A549 treated with Hydrocortisone at 1 μM for 4 hours (cell line): ENCODE measurements at places on chromosomes 2 and 18. TPM values are rescaled to one million over a fixed set of nuclear protein-coding genes. Genes with fewer than 3 reads are reported as not detected.

Gene IGFBP5
- 0.14 to 0.17 TPM (median 0.17 TPM) in 5 replicates for total RNA-seq

Gene DRC1
- 0.21 to 0.45 TPM (median 0.30 TPM) in 5 replicates for total RNA-seq

Gene SCN2A
- total RNA-seq = 0.02 to 0.03 TPM in 2 of 5 replicates, not detected in the others

Gene TMEFF2
- 0.17 to 0.40 TPM (median 0.32 TPM) in 5 replicates for total RNA-seq

Gene PDE1A
- total RNA-seq = 0.13 to 0.81 TPM (median 0.20 TPM) in 5 replicates

Gene ITGB6
- 0.46 to 0.77 TPM (median 0.67 TPM) in 5 replicates for total RNA-seq

Gene MROH2A
- 0.12 to 0.29 TPM (median 0.21 TPM) in 4 of 5 replicates, not detected in the other for total RNA-seq

Gene C1QL2
- total RNA-seq = 0.37 to 0.61 TPM (median 0.48 TPM) in 5 replicates

Gene KLHL29
- 4.5 to 7.1 TPM (median 6.2 TPM) in 5 replicates for total RNA-seq

Gene SCYGR8
- not detected in 5 replicates for total RNA-seq

Gene LHCGR
- not detected in 5 replicates for total RNA-seq

Gene FOXI3
- total RNA-seq = 0.05 to 0.09 TPM (median 0.05 TPM) in 4 of 5 replicates, not detected in the other

Gene MRO
- 0.15 to 0.31 TPM (median 0.18 TPM) in 5 replicates for total RNA-seq

Gene IGFBP2
- 64.8 to 96.2 TPM (median 86.6 TPM) in 5 replicates for total RNA-seq

Gene ANKRD30B
- not detected in 5 replicates for total RNA-seq

Gene MEIS1
- total RNA-seq = 1.5 to 2.2 TPM (median 1.8 TPM) in 5 replicates

Gene TEKT4
- total RNA-seq = not detected in 5 replicates

Gene HJURP
- total RNA-seq = 52.3 to 59.6 TPM (median 55.7 TPM) in 5 replicates

Gene TLX2
- 0.08 to 0.35 TPM (median 0.27 TPM) in 5 replicates for total RNA-seq

Gene RBM44
- 0.16 to 0.30 TPM (median 0.21 TPM) in 5 replicates for total RNA-seq

Gene RNF125
- 0.21 to 0.32 TPM (median 0.23 TPM) in 5 replicates for total RNA-seq

Gene FRZB
- 0.03 to 0.10 TPM (median 0.08 TPM) in 5 replicates for total RNA-seq

Gene TUBA3D
- total RNA-seq = 5.1 to 10.0 TPM (median 5.8 TPM) in 5 replicates

Gene VIT
- total RNA-seq = not detected in 5 replicates

Gene VWA3B
- 0.15 to 0.29 TPM (median 0.26 TPM) in 3 of 5 replicates, not detected in the others for total RNA-seq

Gene CMPK2
- 0.51 to 1.0 TPM (median 0.78 TPM) in 5 replicates for total RNA-seq

Gene AQP12A
- not detected in 5 replicates for total RNA-seq

Gene TEX44
- not detected in 5 replicates for total RNA-seq

Gene ANKRD44
- 1.4 to 3.1 TPM (median 2.3 TPM) in 5 replicates for total RNA-seq

Gene RIT2
- not detected in 5 replicates for total RNA-seq

Gene REG1B
- total RNA-seq = not detected in 5 replicates

Gene ACTR2
- total RNA-seq = 134 to 214 TPM (median 169 TPM) in 5 replicates
